ENCODE measurements at places on chromosomes 12 and 14.

- no peak for DNase-seq
These were observed 1338.8 kb upstream of the SEL1L start for GRCh38 chr14:82872494-82872893.

DNA sequence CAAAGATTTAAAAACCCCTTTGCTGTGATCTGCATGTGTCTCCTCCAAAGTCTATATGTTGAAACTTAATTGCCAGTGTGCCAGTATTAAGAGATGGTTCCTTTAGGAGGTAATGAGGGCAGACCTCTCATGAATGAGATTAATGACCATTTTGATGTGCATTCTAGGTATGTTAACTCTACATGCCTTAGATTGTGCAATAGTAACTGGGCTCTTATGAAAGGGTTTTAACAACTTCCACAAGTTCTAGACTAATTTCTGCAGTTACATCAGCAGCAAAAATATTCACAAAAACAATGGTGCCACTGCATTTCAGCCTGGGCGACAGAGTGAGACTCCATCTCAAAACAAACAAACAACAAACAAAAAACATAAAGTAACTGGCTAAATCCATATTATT lies 3.8 kb upstream of the TAS2R10 start:
- no peak for DNase-seq

DNA sequence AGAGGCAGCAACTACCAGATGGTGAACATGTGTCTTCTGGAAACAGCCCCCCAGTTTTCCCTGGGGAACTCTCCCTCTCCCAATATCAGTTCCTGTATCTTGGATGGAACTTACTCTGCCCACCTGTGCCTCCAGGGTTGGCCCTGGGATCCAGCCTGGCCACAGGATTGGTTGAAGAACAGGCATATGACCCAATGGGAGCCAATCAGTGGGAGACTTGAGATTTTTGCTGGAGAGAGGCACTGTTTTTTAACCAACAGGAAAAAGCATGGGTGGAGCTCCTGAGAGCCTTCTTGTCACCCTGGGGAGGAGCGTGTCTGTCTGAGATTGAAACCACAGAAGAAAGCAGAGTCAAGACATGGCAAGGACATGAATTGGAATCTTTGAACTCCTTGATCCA lies 33.6 kb upstream of the COX6A1 start:
- no peak for DNase-seq

GRCh38 chr14:34365309-34365915 lies 96.6 kb downstream of the SPTSSA start:
- no peak for DNase-seq

GRCh38 chr12:123907726-123908476 lies 64.7 kb downstream of the CCDC92 start:
- DNase-seq: no peak

- no peak for DNase-seq
These were observed 9.2 kb downstream of the GABARAPL1 start for GRCh38 chr12:10221846-10222245.

DNA sequence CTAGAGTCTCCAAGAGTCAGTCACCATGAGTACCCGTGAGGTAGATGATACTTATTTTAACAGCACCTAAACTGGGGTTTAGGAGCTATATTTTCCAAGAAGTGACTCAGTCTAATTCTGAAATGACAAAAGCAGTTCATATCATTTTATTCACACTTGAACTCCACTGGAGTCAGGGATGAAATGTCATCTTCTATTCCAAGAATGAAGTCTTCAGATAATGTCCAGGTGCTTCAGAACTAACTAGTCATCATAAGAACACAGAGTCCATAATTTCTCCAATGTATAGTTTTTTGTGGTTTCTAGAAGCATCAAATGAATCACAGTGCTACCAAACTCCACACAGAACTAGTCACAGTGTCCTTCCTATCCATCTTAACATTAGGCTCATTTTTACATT lies 13.3 kb downstream of the DNM1L start:
- no peak for DNase-seq

DNA sequence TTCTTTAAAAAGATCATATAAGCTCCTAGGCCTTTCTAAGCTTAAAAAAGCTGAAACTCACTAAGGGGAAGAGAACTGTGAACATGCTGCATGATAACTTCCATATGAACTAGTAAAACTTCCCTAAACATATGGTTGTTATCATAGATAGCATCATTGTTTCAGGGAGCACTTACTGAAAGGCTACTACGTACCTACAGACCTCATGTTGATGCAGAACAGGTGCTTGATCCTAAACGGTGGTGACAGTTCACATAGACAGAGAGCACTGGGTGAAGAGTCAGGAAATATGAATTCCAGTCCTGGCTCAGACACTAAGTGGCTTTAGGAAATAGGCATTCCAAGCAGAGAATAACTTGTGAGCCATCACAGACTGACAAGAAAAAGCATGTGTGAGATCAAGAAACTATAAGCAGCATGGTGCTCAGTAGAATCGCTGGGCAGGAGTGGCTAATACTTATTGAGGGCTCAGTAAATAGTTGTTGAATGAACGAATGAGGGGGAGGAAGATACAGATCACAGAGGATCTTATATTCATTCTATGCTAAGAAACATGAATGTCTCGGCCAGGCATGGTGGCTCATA lies 78.4 kb upstream of the NUDT4 start:
- no peak for DNase-seq

DNA sequence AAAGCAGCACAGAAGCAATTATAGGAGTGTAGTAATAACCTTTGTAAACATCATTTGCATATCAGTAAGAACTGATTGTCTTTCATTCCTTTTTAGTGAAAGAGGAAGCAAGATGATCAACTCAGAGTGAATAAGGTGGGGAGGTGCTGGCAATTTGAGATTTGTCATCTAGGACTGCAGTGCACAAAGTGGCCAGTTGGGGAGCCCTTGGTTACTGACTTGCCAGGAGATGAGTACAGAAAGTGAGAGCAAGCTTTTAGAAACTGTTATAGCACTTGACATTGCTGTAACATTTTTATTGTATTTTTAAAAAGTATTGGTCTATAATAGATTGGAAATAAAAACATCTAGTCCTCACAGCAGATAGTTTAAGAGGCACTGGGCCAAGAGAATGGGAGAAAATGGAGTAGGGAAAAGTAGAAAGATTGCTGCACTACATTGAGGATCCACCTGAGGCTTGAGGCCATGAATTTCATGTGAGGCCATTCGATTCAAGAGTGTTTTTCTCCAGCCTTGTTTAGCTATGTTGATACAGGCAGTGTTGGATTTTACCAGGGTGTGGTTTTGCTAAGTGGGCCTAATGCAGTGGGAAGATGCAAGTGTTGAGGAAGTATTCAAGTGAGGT lies 98.2 kb downstream of the SNAPC1 start:
- DNase-seq: no peak

- no peak for DNase-seq
These were observed 6.5 kb downstream of the DDX51 start for GRCh38 chr12:132137483-132138125.

GRCh38 chr12:130990034-130990433 lies 36.3 kb downstream of the ADGRD1 start:
- DNase-seq: no peak

DNA sequence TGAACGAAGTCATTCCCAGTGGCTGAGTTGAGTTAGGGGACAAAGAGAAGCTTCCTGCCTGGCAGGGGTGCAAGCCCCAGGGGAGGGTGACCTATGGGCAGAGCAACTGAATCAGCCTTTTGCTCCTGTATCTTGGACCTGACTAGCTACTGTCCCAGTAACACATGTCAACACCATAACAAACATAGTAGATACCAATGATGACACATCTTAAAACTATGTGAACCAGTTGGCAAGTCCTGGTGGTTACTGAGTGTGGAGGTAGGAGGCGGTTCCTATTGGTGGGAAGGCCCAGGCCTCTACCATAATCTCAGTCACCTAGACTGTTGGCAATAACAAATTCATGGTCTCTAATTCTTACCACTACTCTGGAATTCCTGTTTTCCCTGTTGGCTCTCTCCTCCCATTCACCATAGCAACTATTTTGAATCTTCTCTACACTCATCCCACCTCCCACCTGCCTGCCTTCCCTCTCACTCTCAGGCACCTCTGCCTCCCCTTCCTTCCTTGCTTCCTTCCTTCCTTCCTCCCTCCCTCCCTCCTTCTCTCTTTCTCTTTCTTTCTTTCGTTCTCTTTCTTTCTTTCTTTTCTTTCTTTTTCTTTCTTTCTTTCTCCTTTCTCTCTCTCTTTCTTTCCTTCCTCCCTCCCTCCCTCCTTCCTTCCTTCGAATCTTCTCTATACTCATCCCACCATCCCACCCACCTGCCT lies 8.1 kb upstream of the P2RX7 start:
- DNase-seq: no peak

DNA sequence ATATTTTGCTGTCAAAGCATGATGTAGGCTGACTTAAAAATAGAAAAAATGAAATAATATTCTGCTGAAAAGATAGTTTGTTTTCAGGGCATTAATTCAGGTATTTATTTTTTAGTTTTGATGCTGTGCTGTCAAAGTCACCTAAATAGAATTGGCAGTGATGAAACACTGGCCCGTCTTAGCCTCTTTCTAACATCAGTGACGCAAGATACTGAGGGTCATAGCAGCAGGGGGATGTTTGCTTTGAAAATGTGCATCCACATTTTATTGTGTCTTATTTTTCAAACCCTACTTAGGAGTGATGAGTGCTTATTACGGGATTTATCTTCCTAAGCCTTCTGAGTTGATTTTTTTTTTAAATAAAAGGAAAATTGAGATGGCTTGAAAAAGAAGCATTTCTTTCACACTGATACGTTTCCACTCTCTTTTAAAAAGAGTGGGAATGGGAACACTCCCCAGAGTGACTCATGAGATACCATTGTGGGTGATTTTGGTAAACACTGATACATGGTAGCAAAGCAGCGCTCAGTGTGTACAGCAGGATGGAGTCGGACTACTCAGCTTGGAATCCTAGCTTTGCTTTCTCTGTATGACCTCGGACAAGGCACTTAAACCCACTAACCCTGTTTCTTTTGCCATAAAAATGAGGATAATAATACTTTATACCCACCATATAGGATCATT lies 290.8 kb downstream of the ERC1 start:
- peak; percentile 34 for DNase-seq

DNA sequence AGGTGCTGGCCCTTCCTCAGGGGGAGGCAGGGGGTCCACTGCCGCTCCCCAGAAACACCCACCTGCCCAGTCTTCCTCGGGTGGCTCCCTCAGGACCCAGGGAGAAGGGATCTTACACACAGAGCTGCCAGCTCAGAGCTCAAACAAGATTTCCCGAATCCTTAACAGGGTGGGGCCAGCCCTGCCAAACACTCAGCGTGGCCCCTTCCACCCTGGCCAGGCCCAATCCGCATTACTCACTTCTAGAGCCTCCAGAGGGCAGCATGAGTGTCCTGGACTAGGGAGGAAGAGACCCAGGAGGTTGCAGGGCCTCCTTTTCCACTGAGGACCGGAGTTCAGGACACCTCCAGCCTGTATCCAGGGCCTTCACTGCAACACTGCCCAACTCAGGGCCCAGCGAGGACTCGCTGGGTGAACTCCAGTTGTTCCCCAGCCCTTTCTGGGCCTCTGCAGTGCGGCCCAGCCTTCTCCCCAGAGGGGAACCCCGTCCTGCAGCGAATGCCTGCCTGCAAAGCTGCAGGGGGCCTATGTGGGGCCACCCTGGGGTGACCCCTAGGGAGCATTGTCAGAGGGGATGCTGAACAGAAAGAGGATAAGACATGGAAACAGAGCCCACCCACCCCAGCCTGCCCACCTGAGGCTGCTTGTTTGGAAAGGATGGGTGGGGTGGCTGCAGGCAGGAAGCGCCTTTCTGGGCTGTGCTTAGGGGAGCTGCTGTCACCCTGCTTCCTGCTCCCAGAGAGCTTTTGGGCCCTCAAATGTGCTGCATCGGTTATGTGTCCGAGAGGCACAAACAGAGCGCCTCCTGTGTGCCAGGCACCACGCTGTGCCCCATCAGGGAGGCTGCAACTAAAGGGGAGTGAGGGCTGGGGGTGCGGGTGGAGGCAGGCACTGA lies 43.8 kb downstream of the CCNK start:
- no peak for DNase-seq

DNA sequence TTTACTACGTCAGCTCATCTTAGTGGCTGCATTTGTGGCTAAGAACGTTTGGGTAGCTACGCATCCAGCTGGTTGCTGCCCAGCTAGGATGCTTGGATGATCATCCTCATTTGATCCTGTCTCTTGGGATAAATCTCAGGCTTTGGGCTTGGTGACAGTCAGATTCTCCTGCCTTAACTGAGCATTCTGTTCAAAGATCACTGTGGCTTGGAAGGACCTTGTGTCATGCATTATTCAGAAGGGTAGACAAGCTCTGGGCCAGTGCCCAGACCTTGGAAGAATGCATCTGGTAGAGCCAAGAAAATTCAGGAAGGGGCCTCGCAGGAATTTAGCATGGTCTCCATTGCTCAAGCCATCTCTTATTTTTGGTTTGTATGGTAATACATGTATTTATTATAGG lies 188.4 kb downstream of the NRXN3 start:
- peak; percentile 51 for DNase-seq

- no peak for DNase-seq
These were observed 200.2 kb downstream of the EXOC5 start for GRCh38 chr14:57068511-57068910.

GRCh38 chr14:101979666-101980065 lies 15.3 kb downstream of the DYNC1H1 start:
- DNase-seq: no peak

DNA sequence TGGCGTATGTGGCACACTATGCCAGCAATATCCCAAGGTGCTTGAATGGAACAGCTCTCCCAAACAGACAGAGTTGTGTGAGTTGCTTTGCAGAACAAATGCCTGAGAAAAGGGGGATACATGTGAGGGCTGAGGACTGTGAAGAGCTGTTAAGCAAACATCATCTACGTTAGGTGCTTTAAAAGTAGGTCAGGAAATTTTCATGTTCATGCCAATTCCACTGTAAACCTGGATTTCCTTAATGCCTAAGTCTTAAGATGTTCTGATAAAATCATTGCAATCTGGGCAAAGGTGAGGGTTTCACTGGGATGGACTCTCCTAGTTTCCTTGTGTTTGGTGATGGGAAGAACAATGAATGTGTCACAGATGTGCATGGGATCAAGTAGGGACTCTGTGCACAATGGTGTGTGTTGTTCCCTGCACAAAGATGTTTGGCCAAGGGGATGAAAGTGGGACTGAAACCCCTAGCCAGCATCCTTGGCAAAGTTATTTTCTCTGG lies 227.9 kb downstream of the KTN1 start:
- no peak for DNase-seq

- no peak for DNase-seq
These were observed 46.2 kb downstream of the ANO2 start for GRCh38 chr12:5898874-5899273.

- no peak for DNase-seq
These were observed 82.0 kb downstream of the ETV6 start for GRCh38 chr12:11731455-11731854.

- no peak for DNase-seq
These were observed 151.8 kb upstream of the GARIN6 start for GRCh38 chr12:99495799-99496198.
